Placental pericyte (primary cell): ENCODE measurements at places on chromosomes 5 and 9. TPM values are rescaled to one million over a fixed set of nuclear protein-coding genes. Genes with fewer than 3 reads are reported as not detected.

Gene FOXE1
- total RNA-seq = 0.14 and 0.22 TPM in 2 replicates

Gene FLT4
- under 0.01 and 0.43 TPM in 2 replicates for total RNA-seq

Gene FOXD4L5
- 0.14 TPM in 1 of 2 replicates, not detected in the other for total RNA-seq

Gene TOR1A
- total RNA-seq = 51.6 and 69.1 TPM in 2 replicates

Gene HMCN2
- not detected in 2 replicates for total RNA-seq

Gene CNTLN
- 9.8 and 11.2 TPM in 2 replicates for total RNA-seq

Gene SLC22A4
- 12.5 and 34.1 TPM in 2 replicates for total RNA-seq

Gene C9
- total RNA-seq = 0.44 TPM in 1 of 2 replicates, not detected in the other

Gene SLC25A2
- 0.44 and 2.0 TPM in 2 replicates for total RNA-seq

Gene RAPGEF1
- total RNA-seq = 35.4 and 38.1 TPM in 2 replicates

Gene RANBP3L
- under 0.01 TPM in 1 of 2 replicates, not detected in the other for total RNA-seq

Gene SLC1A3
- total RNA-seq = 9.2 and 28.9 TPM in 2 replicates

Gene CCDC187
- total RNA-seq = not detected in 2 replicates

Gene MELK
- total RNA-seq = 4.4 and 57.0 TPM in 2 replicates

Gene OBP2B
- not detected in 2 replicates for total RNA-seq

Gene CERT1
- 18.0 and 28.0 TPM in 2 replicates for total RNA-seq

Gene FGF18
- total RNA-seq = under 0.01 TPM in 2 replicates

Gene NPM1
- total RNA-seq = 854 and 2,039 TPM in 2 replicates

Gene PTBP3
- total RNA-seq = 23.4 and 46.4 TPM in 2 replicates

Gene PCA3
- not detected in 2 replicates for total RNA-seq

Gene CDKN2B
- 77.2 and 97.2 TPM in 2 replicates for total RNA-seq

Gene WNT8A
- total RNA-seq = not detected in 2 replicates

Gene EGFL7
- total RNA-seq = 5.7 and 17.9 TPM in 2 replicates

Gene FBN2
- total RNA-seq = 154 and 431 TPM in 2 replicates

Gene RMRP
- total RNA-seq = 24,654 and 27,284 TPM in 2 replicates

Gene PCDHGB1
- 1.8 and 1.9 TPM in 2 replicates for total RNA-seq

Gene KLHL3
- total RNA-seq = 2.7 and 2.8 TPM in 2 replicates

Gene PCDHGB4
- 28.2 and 30.4 TPM in 2 replicates for total RNA-seq

Gene PCDHA12
- under 0.01 and 0.14 TPM in 2 replicates for total RNA-seq
